ENCODE measurements at places on chromosomes 2 and 18. TPM values are rescaled to one million over a fixed set of nuclear protein-coding genes. Genes with fewer than 3 reads are reported as not detected.

GRCh38 chr2:27921880-27922547 lies 31.5 kb downstream of the BABAM2 start:
- DNase-seq: no peak

- DNase-seq: no peak
These were observed 2.4 kb downstream of the HNRNPLL start for GRCh38 chr2:38600242-38600891.

DNA sequence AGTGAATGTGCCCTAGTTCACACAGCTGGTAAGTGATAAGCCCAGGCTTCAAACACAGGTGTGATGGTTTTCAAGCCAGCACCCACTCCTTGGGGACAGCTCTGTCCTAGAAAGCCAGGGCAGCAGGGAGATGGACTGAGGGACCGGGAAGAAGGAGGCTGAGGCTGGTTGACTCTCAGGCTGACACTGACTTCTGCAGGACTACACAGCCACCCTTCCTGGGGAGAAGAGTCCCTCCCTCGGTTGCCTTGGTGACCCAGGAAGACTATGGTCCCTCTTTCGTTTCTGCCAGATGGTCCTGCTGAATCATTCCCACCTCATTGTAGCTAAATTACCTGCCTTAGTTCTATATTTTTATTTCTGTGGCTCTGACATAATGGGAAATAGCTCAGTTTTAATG lies 11.3 kb upstream of the FSHR start:
- no peak for DNase-seq

The IL36RN gene
- total RNA-seq: 0.88 TPM

The SNX17 gene
- total RNA-seq: 110 TPM

All from foreskin keratinocyte (primary cell).